ENCODE measurements at places on chromosomes 3 and 15. TPM values are rescaled to one million over a fixed set of nuclear protein-coding genes. Genes with fewer than 3 reads are reported as not detected.

DNA sequence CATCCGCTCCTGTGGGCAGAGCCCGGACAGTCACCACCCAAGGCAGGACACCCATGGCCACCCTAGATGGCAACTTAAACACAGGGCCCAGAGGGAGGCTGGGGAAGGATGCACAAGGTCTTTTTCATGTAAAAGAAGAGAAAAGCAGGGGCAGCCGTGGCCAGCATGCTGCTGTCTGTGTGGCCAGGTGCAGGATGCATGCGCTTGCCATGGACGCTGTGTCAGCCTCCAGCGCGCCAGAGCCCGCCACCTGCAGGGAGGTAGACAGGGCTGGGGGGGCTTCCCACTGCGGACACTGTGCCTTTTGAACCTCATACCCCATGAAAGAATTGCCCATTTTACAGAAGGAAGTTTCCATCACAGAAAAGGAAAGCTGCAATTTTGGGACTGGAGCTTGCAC is 18.2 kb downstream of the UROC1 start:
- no peak for DNase-seq

- DNase-seq: no peak
Measured at GRCh38 chr15:69758810-69759790, 306.5 kb downstream of the RPLP1 start.

DNA sequence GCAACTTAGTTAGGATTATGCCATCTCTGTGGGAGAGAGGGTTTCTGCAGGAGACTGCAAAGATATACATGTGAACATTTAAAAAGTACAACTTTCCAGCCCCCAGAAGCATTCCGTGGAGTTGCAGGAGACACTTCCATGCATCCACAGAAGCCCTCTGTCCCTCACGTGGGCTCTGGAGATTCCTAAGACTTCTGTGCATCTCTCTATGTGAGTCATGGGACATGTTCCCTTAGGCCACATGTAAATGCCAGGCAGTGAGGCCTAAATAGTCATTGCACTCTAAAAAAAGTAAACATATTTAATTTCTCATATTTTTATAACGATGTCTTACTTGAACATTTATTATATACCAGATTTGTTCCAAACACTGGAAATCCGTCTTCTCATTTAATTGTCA is 126.5 kb upstream of the ROPN1 start:
- no peak for DNase-seq

DNA sequence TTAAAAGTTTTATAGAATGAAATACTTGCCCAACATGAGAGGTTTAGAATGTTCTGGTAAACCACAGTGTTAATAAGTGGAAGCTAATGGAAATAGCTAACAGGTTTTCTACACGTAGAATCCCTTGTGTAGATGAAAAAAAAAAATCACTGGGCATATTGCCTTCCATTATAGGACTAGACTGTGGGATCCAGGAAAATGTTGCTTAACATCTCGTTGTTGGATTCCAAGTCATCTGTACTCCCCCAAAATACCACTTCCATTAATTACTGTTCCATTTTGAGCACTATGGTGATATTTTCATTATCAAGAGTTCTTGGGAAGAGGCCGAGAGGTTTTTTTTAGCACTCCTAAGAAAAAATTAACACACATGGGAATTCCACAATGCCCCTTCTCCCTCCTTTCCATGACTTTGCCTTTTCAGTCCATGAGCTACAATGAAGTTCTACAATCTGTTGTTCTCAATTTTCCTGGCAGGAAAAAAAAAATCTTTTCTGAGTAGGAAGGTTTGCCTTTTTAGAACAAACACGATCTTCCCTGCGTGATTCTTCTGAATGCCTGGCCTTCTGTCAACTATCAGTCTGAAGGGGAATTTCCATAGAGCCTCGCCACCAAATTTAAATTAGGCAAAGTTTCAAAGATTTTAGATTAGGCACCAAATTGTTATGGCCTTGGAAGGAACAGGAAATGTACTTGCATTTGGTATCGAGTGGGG is 74.4 kb upstream of the CTDSPL start:
- no peak for DNase-seq

- DNase-seq: no peak
Measured at GRCh38 chr15:100841426-100841825, 38.2 kb upstream of the ALDH1A3 start.

- DNase-seq: no peak
Measured at GRCh38 chr15:99485992-99486370, 79.8 kb upstream of the MEF2A start.

GRCh38 chr15:26392956-26393355 is 379.9 kb downstream of the GABRB3 start:
- no peak for DNase-seq

DNA sequence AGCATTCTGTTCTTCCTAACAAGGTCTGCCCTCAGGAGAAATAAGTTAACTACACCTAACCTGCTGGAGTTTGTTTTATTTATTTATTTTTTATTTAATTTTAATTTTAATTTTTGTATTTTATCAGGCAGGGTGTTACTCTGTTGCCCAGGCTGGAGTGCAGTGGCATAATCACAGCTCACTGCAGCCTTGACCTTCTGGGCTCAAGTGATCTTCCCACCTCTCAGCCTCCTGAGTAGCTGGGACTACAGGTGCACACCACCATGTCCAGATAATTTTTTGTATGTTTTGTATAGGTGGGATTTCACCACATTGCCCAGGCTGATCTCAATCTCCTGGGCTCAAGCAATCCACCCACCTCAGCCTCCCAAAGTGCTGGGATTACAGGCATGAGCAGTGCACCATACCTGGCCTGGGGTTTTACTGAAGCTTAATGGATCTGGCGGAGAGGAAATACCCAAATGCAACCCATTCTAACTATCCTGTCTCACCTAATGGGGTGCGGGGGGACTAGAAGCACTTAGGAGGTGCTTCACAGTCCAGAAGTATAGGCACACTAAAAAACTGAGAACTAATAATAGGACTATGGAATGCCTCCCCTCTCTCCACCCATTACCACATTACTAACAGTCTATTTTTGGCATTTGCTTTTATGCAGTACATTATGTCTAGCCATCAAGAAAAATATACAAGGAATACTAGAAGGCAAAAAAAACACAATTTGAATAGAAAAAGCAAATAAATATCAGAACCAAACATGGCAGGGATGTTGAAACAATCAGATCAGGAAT is 61.4 kb downstream of the TTBK2 start:
- no peak for DNase-seq

DNA sequence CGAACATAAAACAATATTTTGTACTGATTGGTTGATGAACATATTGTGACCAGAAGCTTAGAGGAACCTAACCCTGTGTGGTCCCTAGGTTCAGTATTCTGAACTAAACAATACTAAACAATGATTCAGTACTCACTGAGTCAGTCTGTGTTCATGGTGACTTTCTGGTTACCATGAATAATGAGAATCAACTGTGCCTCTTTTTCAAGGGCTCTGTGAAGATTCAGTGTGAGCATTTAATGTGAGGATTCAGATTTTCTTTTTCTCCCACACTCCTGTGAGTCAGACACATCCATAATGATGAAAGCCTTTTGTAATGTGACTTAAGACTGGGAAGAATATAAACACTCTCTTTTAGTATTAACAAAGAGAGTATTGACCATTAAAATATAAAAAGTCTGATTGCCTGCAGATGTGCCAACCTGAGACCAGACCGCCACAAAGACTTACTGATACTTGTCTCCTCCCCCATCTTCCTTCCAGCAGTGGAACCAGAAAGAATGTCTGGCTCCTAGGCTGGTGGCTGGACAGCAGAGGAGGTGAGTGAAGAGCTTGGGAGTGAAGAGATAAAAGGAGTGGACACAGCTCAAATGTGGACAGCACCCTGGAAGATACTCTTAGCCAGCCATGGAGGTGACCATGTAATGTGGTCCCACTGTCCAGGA is 17.6 kb upstream of the ACTL6A start:
- DNase-seq: no peak

DNA sequence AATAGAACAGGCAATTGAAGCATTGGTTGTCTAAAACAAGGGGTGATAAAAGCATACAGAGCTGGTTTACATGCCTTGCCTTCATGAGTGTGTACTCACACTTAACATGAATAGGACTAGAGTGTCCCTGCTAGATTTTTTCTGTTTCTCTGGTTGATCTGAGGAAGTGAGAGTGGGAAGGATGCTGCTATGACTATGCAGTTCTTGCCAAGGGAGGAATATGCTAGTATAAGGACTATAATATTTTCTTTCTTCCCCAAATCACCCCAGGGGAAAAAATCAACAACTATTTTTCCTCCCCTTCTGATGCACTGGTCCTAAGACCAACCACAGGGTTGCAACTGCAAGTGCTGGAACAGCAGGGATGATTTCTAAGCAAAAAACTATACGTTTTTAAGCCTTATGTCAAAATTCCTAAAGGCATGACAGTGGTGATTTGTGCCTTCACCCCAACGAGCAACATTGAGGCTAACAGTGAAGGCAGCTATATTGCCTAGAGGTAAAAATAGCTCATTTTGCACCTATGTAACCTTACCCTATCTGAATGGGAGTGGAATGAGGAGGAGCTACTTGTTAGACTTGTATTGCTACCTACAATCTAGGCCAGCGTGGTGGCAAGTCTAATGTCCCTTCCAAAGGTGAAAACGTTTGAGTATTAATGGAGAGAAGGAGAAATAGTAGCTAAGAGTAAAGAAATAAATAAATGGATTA is 33.5 kb upstream of the USP8 start:
- no peak for DNase-seq

GRCh38 chr3:108527109-108527508 is 16.7 kb upstream of the MYH15 start:
- no peak for DNase-seq

DNA sequence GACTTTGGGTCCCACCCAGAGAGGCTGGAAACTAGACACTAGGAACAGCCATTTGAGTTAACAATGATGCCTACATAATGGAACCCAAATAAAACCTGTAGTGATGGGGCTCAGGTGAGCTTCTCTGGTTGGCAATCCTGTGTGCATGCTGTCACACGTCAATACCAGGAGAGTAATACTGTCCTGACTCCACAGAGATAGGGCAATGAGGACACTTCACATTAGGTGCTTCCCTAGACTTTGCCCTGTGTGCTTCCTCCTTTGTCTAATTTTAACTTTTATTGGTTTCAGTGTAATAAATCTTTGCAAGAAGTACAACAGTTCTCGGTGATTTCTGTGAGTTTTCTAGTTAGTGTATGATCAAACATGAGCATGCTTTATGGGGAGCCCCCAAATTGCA is 281.8 kb upstream of the ARRDC4 start:
- no peak for DNase-seq

GRCh38 chr3:104245981-104246380 is 1120.7 kb upstream of the ALCAM start:
- no peak for DNase-seq

- DNase-seq: no peak
Measured at GRCh38 chr3:184746131-184747120, 34.6 kb upstream of the MAGEF1 start.

DNA sequence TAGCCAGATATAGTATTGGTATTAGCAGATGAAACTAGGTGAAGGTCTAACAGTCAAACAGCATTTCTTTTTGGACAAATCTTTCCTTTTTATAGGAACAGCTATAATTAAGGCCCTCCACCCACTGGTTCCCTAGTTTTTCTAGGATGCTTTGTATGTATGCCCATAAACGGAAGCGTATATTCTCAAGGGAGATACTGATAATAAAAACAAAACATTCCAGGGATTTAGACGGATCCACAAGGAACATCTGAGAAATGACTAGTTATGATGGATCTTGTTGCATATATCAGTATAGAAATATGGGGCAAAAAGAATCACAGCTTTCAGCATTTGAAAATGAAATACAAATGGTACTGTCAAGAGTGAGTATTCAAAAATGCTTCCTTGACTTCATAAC is 22.5 kb downstream of the LRRC28 start:
- DNase-seq: no peak

- DNase-seq: no peak
Measured at GRCh38 chr3:27990324-27990723, 251.1 kb upstream of the CMC1 start.

GRCh38 chr3:37025561-37026335 is 32.4 kb downstream of the MLH1 start:
- DNase-seq: no peak

DNA sequence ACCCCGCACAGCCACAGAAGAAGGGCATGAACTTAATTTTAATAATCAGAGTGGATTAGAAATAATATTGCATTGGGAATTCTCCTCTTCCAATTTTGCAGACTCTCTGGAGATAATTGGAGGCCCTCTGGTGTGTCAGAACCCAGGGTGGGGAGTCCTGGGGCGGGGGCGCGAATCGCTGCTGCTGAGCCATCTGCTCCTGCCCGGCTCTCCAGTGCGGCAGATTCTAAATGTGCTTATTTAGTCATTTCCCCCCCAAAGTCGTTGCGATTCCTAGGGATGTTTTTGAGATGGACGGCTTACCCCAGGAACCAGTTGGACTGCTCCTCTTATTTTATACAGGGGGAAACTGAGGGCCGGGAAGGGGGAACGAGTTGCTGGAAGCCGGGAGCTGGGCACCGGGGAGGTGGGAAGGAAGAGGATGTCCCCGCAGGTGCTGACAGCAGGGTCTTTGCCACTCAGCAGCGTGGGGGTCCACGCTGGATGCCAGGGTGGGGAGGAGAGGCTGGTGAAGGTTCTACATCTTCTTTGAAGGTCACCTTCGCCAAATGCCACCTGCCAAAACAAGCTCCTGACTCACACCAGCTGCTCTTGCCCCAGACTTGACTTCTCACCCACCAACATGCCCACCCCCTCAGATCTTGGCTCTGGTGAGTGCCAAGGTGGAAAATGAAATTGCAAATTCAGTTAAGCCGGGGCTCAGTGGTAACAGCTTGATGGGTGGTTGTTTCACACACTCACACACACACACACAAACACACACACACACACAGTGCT is 91.3 kb upstream of the PRR23E start:
- no peak for DNase-seq

CAMK2N2 gene
- total RNA-seq: 34.1 TPM

LDHAL6B gene
- not detected for total RNA-seq

TGM4 gene
- total RNA-seq: not detected

RNF7 gene
- 44.9 TPM for total RNA-seq

SH2D7 gene
- total RNA-seq: not detected

FOXB1 gene
- not detected for total RNA-seq

P2RY12 gene
- 20.5 TPM for total RNA-seq

LRRC31 gene
- not detected for total RNA-seq

LTK gene
- 0.89 TPM for total RNA-seq

DUOXA1 gene
- 1.8 TPM for total RNA-seq

Measured in dorsolateral prefrontal cortex (tissue), 122 donors.